Stimulated activated CD4-positive, alpha-beta T cell treated with anti-CD3 and anti-CD28 coated beads, Interleukin-1b, Interleukin-23, amount 100 ng/mL, for 4 hours (primary cell): ENCODE measurements at places on chromosomes 7 and 10.

- no peak for DNase-seq
These were observed 64.6 kb downstream of the EBF3 start for GRCh38 chr10:129899276-129900130.

- no peak for DNase-seq
These were observed 21.3 kb downstream of the ZEB1 start for GRCh38 chr10:31340343-31340742.

GRCh38 chr10:93600446-93601145, 439 bp downstream of the RBP4 start:
- DNase-seq = no peak

GRCh38 chr7:129561677-129562359, 49.7 kb upstream of the NRF1 start:
- no peak for DNase-seq

DNA sequence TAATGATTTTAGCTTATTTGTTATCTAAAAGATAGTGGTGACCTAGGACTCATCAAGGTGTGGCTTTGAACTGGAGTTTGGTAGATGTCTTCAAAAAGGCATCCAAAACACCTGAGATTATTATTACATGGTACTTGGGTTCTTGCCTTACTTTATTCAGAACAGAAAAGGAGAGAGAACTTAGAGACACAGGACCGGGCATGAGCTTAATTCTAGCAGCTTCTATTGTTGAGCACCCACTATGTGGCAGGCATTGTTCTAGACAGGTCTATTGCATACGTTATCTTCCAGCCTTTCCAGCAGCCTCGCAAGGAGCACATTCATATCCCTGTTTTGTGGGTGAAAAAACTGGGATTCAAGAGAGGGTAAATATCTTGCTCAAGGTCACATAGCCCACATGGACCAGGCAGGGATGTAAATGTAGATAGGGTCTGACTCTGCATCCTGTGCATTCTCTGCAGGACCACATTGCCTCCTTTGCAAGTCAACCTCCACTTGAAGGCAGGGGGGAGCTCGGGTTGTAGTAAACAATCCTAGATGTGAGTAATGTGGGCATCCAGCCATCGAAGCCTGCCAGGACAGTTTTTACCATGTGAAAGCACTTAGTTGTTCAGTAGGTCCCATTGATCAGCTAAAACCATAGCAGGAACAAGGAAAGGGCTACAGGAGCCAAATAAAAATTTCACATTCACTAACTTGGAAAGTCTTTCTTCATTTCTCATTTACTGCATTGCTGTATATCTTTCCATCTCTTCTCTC, 551.4 kb downstream of the LRMDA start:
- DNase-seq = no peak

- DNase-seq = no peak
These were observed 58.8 kb upstream of the LANCL2 start for GRCh38 chr7:55306331-55306730.

- no peak for DNase-seq
These were observed 5.5 kb upstream of the ZNF777 start for GRCh38 chr7:149466364-149466763.

GRCh38 chr7:74003621-74004020, 24.4 kb upstream of the ELN start:
- DNase-seq = no peak

DNA sequence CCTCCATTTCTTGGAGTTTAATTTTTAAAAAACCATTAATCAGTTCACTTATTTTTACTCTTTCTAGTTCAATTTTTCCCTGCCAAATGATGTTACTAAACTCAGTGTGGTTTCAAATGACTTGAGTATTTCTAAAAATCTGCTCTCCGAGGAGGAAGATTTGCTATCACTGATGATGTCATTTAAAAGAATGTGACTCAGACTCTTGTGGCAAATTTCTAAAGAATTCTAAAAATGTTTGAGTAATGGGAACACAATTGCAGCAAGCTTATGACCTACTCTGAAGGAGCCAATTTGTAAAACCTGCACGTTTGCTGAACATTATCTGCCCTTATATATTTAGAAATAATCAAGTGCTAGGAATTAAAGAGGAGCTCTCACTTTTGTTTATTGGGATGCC, 88.6 kb downstream of the SPAG6 start:
- no peak for DNase-seq

- no peak for DNase-seq
These were observed 7.9 kb downstream of the PKD1L1 start for GRCh38 chr7:47940088-47941013.

- no peak for DNase-seq
These were observed 1.7 kb upstream of the ST7 start for GRCh38 chr7:116951366-116952292.

DNA sequence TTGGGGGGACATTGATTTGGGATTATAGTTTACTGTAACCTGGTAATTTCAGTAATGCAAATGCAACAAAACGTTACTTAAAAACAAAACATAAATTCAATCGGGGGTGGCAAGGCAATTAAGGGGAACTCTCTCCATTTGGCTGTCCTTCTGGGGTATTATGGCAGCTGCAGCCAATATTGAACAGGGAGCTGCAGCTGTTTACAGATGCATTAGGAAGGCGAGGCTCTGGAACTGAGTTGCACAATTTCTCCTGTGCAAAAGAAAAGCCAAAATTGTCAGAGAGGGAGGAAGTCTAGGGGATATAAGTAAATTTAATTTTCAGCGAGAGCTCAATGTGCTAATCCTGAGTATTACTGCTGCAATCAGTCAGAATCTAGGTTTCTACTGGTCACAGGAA, 36.1 kb downstream of the NEUROD6 start:
- no peak for DNase-seq

GRCh38 chr7:70040970-70041766, 442.9 kb downstream of the AUTS2 start:
- DNase-seq = no peak

DNA sequence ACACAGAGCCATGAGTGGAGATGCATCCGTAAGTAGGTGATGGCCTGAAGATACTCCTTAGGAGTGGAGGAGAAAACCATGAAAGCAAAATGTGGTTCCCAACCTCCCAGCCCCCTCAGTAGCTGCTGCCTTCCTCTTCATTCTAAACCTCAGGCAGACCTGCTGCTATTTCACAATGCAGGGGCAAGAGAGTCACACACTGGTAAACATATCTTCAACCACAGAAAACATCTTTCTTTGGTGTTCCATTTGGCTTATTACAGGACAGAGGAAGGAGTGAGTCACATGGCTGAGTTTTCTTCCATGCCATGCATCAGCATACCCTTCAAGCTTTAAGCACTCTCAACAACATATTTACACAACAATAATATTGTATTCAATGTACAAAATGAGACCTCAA, 342.1 kb downstream of the BMPER start:
- no peak for DNase-seq

DNA sequence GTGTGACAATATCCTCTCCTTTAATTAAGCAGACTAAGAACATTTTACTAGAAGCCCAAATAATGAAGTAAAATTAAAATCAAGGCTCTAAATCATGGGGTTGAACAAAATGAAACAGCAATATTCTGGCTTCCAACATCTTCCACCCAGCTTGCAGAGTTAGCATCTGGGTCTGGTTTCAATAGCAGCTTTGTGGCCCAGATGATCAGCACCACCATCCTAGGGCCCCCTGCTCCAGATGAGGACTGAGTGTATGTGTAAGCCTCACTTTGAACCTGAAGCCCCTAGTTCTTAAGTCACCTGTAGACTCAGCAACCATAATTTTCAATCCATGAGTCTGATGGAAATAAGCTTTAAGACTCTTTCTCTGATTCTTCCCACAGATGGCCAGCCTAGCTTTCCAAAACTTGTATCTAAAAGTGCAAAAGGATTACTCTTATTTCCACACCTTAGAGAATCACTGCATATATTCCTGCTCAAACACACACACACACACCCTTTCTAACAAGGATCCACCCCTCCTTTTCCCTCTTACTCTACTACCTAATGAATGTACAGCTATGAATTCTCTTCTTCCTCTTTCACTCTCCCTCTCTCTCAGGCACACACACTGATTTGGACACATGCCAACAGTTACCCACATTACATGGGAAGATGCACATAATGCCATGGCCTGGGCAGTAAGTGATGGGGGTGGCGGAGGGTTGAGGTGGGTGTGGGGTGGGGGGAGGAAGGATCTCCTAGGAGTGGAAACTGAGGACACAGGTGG, 3.5 kb downstream of the DENND11 start:
- DNase-seq = no peak

DNA sequence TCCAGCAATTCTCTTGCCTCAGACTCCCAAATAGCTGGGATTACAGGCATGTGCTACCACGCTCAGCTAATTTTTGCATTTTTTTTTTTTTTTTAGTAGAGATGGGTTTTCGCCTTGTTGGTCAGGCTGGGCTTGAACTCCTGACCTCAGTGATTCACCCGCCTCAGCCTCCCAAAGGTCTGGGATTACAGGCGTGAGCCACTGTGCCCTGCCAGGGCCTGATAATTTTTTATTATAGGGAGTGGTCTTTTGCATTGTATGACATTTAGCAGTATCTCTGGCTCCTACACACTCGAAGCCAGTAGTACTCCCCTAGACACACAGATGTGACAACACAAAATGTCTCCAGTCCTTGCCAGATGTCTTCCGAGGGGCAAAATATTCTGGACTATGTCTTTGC, 124.0 kb downstream of the DKK1 start:
- DNase-seq = no peak

DNA sequence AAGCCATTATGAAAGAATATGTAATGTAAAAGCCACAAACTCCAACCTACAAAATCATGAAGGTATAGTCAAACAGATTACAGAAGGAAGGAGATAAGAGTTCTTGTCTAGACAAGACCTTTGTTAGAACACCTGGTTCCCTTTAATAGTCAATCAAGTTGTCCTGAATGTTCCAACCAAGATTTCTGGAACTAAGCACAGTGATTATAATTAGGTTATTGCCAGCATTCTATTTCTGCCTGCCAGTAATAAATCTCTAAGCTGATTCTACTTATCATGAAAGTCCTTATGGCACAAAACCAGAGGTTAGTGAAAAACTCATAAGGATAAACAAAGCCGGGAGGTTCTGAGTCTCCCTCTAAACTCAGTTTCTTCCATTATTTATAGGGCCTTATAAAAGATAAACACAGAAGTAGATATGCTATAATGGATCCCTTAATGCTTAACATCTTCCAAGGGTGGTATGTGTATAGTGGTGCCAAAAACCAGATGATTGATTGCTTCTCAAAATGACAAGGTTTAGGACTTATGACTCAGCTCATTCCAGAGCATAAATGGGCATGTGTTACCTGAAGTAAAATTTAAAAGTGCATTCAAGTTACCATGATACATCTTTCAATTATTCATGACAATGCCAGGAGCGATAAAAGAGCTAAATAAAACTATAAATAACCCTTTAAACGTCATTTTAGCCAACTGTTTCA, 237.2 kb downstream of the CSTF2T start:
- no peak for DNase-seq

- DNase-seq = no peak
These were observed 6.6 kb upstream of the DEPP1 start for GRCh38 chr10:44985175-44985681.

DNA sequence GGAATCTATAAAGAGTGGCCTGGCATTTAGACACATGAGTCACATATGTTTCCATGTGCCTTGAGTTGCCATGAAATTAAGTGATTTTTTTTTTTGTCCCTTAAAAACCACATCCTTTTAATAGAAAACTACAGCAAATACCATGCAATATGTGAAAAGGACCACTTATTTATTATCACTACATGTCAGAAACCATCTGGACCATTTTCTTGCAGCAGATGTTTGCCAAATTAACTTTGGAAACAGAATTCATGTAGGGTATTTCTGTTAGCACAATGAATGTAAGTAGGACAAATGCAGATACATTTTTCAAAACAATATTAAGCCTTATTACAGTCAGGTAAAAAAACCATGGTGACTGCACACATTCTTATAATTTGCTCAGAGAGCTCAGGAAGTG, 230.6 kb downstream of the REEP3 start:
- DNase-seq = no peak

GRCh38 chr7:73978661-73979563, 49.1 kb upstream of the ELN start:
- no peak for DNase-seq

- no peak for DNase-seq
These were observed 38.2 kb upstream of the PFKFB3 start for GRCh38 chr10:6164271-6165095.

DNA sequence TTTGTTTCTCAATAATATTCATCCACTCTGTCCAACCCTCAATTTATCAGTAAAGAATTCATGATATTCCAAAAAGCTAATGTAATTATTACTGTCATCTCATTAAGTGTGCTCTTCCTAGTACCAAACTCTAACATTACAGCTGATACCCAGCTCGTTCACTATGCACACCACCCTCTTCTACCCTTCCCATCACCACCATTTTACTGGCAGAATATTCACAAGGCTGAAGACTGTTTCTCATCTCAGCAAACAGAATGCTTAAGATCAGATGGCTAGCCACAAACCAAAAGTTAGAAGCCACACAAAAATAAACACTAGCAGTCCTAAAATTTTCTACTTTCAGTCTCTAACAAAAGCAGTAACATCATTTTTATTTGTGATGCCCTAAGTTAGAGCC, 121.5 kb downstream of the SRPK2 start:
- no peak for DNase-seq

- no peak for DNase-seq
These were observed 95.8 kb downstream of the PARD3 start for GRCh38 chr10:34719328-34719727.

GRCh38 chr10:35605191-35605590, at the start of gene GJD4:
TSS of gene GJD4 (plus strand) at chr10:35605341. CDS start at chr10:35605568, 227 bp downstream.
- no peak for DNase-seq

- no peak for DNase-seq
These were observed 46.4 kb downstream of the SFMBT2 start for GRCh38 chr10:7364474-7364873.

DNA sequence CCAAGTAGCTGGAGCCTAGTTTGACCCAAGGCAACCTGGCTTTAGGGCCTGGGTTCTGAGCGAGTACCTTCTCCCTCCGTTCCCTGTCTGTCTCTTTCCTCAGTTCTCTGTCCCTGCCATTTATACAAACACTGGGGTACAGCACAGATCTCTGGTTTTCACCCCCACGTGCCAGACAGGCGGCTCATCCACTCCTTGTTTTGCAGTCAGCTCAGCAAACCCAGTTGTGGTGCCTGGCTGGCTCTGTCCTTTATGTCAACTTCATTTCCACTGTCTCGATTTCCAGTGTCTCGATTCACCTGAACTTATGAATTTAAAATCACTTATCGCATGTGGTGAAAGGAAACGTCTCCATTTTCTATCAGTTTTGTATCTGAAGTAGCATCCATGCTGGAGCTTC, 230.8 kb downstream of the FRMD4A start:
- DNase-seq = no peak
